NCI-H345 (cell line): ENCODE measurements at places on chromosomes 7 and 10.

GRCh38 chr10:14089556-14090292 is 241.0 kb downstream of the FRMD4A start:
- peak; percentile 21 for DNase-seq

DNA sequence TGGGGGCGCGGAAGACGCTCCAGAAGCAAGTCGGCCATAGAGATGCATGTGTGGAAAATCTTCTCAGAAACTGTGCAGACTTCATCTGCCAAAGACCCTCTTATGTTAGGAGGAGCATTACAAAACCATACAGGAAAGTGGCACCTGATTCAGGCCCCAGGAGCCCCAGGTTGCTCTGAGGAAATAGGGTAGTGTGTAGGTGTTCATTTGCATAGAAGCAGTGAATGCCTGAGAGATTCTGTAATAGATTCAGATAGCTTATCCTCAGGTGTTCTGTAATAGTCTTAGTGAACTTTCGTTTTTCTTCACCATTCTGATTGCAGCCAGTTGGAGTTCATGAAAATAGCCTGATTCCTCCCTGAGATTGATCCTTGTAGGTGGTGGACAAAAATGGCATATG is 106.4 kb upstream of the GJD4 start:
- no peak for DNase-seq

DNA sequence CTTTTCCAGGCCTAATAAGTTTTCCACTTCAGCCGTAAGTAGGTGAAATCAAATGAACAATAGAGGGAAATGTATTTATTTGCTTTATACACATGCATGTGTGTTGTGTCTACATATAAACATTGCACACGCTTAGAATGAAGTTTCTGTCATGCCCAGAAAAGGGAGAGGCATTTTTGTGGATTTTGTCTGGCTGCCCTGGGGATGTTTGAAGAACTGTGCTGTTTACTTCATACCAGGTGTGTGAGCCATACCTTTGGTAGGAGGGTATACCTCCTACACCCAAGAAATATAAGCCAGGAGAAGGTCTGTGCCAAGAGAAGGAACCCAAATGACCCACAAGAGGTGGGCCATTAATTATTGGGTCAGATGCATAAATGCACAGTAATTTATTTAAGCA is 12.8 kb downstream of the GATAD1 start:
- no peak for DNase-seq

- DNase-seq = no peak
Observed at GRCh38 chr7:134343796-134344195, 27.1 kb upstream of the SLC35B4 start.

GRCh38 chr10:68237173-68237572 is 5.3 kb upstream of the ATOH7 start:
- no peak for DNase-seq

DNA sequence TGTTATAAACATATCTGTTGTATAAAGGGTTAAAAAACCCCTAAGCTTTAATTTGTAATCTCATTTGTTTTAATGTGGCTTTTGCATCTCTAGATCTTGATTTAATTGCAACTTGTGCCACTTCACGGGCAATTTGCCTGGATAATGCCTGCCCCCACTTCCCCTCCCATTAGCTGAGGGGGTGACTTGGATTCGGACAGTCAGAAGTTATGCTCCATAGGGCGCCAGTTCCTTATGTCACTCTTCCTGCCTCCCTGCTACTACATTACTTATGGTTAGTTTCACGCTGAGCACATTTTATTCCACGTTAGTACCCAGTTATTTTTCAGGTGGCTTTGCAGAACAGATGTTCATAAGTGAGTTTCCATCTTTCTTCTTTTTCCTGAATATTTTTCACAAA is 1015.2 kb upstream of the PHF14 start:
- DNase-seq = no peak

- no peak for DNase-seq
Observed at GRCh38 chr10:77591238-77591880, 46.2 kb downstream of the KCNMA1 start.
